ENCODE measurements at places on chromosomes 3 and 15.

GRCh38 chr3:95134693-95135413 is 1072.0 kb downstream of the NSUN3 start:
- DNase-seq = peak; percentile 10

- DNase-seq = no peak
Measured at GRCh38 chr3:141845407-141846049, 30.9 kb upstream of the ATP1B3 start.

DNA sequence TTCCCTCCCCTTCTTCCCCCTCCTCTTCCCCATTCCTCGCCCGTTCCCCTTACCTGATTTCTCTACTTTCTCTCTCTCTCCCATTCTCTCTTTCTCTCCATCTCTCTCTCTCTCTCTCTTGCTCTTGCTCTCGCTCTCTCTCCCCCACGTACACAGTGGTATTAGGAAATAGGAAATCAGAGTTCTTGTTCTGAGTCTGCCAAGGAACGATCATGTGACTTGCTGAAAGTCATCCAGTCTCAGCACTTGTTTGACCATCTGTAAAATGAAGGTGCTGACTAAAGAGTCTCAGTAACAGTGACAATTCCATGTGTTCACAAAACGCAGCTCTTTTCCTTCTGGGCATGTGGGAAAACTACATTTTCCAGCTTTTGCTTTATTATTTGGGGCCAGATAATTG is 445.0 kb upstream of the TGFBR2 start:
- DNase-seq = peak; percentile 32

DNA sequence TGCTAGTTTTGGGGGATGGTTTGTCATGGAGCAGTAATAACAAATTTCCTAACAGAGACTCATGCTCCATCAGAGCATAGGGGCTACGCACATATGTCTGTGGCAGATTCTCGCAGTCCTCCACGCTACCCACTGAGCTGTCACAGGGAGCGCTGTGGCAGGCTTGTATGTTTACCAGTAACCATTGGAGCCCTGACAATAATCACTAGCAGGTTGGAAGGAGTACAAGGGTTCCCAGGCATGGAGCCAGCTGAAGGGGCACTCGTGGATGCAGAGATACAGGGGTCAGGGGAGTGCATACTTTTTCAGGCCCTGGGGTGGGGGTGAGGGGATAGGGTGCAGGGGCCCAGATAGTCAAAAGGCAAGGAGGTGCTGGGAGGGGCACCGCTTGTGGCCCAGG is 7.9 kb upstream of the GP9 start:
- DNase-seq = no peak

GRCh38 chr3:73326396-73326795 is 264.9 kb downstream of the EBLN2 start:
- no peak for DNase-seq

DNA sequence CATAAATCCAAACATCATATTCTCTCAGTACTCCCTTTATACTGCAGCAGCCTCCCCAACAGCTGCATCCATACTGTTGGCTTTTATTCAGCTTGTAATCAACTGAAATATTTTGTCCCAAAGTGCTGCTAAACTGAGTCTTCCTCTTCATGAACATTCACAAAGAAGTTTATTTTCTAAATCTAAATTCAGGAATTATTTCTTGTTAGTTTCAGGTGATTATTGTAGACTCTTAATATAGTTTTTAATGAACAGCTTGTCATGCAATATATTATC is 269.3 kb upstream of the UBE2E2 start:
- DNase-seq = no peak

- DNase-seq = no peak
Measured at GRCh38 chr3:171948674-171949073, 90.7 kb upstream of the FNDC3B start.

DNA sequence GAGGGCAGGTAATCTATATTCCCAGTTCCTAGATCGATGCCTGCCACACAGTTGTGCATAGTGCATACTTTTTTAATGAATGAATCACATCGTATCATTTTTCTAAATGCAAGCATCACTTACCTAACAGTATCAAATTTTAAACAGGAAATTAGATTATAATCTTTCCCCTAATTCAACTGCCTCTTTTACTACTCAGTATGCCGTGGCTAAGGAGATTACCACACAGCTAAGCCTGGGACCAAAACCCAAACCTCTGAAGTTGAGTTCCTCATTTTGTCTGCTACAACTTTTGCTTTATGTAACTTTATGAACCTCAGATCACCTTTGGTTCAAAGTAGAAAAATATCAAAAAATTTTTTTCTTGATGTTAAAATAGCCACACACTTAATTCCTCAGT is 53.2 kb upstream of the FNDC3B start:
- DNase-seq = no peak

GRCh38 chr3:122941228-122942206 is 86.0 kb downstream of the SEMA5B start:
- DNase-seq = no peak

DNA sequence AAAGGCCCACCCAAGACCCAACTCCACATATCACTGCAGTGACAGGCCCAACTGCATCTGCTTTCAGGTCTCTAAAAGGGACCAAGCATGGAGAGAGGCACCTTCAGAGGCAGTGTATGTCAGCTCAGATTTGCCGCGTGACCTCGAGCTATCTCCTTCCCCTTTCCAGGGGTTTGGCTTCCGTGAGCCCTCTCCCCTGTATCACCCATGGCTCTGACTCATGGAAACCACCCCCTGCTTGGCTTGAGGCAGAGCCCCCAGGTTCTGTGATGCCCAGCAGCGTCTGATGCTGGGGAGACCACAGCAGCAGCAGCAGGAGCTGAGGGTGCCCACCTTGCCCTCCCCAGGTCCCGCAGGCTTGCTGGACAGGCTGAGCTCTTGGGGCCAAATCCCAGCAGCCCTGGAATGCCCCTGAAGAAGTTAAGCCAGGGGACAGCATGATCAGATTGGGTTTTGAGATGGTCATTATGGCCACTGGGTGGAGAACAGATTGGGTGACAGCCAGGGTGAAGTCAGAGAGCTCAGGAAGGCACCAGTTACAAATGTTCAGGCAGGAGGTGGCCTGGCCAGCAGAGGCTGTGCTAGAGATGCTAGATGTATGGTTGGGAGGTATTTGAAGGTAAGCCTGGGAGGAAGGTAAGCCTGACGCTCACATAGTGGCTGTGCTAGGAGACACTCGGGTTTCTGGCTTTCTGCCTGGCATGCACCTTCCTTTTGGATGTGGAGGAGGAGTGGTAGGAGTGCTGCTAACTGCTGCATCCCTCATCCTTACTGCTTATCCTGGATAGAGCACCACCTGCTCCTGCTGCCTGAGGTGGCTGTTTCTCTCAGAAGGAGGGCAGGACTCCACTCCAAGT is 42.9 kb downstream of the FGD5 start:
- no peak for DNase-seq

GRCh38 chr3:130480736-130481135 is 36.2 kb upstream of the COL6A6 start:
- no peak for DNase-seq

GRCh38 chr3:160566499-160566898 is 1.1 kb upstream of the KPNA4 start:
- no peak for DNase-seq

GRCh38 chr15:100723315-100723801 is 121.0 kb downstream of the ASB7 start:
- DNase-seq = no peak

GRCh38 chr3:135142530-135142929 is 347.5 kb downstream of the EPHB1 start:
- no peak for DNase-seq

DNA sequence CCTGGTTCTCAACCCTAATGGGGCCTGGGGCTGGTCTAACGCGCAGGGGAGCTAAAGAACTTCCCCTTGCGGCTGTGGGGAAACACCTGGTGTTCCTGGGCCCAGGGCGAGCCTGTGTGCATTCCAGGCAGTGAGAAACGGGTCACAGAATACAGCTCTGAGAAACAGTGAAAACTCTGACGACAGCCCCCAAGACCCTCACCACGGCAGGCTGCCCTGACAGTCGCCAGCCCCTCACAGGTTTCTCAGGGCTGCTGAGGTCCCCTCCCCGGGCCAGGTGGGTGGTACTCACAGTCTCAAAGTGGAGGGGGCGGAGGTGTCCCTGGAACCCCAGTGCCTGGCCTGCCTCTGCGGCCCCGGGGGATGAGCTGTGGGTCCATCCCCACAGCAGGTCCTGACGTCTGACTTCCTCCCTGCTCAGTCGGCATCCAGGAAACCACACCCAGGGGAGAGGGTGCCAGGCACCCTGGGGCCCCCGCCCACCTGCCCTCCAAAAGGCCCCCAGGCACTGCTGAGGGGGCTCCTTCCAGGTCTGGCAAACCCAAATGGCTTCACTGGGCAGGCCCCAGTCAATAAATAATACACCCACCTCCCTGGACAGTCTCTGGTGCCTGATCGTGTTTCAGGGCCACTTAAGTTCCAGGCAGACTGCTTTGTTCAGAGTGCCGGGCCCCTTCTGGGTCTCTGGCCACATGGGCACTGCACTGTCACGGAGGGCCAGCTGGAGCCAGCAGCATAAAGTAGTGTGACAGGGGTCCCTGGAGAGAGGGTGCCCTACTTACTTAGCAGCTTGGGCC is 57.7 kb downstream of the IQSEC1 start:
- DNase-seq = no peak

GRCh38 chr3:11548721-11549131 is 95.0 kb downstream of the VGLL4 start:
- no peak for DNase-seq

- DNase-seq = no peak
Measured at GRCh38 chr15:60912984-60913697, 316.0 kb downstream of the RORA start.

- no peak for DNase-seq
Measured at GRCh38 chr15:58900631-58901030, 32.8 kb downstream of the SLTM start.

DNA sequence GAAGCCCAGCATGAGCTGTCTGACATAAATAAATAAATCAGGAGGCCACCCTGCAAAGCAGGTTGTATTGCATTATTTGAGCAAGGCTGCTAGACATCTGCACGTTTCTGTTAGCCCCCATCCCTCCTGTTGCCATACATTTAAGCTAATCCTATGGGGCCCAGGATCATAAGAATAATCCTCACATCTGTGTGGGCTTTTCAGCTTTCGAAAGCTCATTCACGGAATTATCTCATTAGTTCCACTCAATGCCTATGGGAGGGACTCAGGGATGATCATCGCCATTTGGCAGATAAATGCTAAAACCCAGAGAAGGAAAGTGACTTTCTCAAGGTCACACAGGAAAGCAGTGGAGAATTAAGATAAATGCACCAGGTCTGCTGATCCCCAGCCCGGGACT is 123.4 kb downstream of the TLE3 start:
- DNase-seq = no peak

GRCh38 chr3:33363113-33363800 is 76.9 kb downstream of the UBP1 start:
- no peak for DNase-seq

GRCh38 chr3:71662056-71662455 is 63.1 kb downstream of the EIF4E3 start:
- no peak for DNase-seq

GRCh38 chr3:193730511-193730910 is 137.5 kb downstream of the OPA1 start:
- DNase-seq = no peak

DNA sequence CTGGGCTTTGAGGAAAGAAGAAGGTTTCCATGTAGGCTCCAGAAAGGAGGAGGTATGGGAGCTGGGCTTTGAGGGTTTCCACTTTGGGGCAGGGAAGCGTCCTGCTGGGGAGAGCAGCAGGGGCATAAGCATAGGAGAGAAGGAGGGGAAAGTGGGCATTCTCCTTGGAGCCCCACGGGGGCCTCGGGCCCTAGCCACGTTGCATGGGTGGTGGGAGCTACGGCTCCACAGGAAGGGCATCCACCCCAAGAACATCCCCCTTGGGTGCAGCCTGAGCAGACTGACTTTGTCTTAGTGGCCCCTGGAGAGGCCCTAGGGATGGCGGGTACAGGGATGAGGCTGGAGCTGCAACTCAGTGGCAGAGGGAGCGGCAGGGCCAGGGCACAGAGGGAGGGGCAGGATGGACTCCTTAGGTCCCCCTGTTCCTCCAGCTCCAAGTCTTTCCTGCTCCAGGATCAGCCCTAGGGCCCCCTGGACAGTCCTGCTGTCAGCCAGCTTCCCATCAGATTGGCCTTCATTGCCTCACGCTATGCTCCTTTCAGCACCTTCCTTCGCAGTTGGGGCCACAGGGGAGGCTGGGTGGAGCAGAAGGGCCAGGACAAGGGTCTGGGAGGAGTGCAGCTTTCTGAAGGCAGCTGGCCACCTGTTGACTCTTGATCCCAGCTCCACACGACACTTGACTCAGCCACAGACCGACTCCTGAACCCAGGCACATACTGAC is 22.9 kb downstream of the PRR20G start:
- DNase-seq = no peak

DNA sequence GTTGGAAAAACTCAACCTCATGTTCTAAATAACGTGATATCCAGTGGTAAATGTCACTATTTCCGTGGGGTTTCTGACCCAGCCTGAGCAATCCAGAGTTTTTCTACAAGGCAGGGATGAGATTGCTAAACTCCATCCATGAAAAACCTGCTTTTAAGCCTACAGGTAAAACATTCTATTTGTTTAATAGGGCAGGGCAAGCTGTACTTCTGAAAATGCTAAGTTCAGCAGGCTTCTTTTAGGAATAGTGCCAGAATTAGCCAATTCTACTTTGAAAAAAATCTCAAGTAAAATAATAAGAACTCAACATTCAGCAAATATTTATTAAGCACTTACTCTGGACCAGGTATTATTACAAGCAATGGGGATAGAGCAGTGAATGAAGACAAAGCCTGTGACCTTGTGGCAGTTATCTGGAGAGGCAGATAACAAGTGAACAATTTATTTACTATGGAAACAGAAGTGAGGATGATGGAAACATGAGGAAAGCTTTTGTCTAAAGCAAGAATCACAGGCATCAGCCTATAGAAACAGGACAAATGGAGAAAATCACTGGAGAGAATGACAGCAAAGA is 13.3 kb downstream of the RPSA start:
- no peak for DNase-seq

DNA sequence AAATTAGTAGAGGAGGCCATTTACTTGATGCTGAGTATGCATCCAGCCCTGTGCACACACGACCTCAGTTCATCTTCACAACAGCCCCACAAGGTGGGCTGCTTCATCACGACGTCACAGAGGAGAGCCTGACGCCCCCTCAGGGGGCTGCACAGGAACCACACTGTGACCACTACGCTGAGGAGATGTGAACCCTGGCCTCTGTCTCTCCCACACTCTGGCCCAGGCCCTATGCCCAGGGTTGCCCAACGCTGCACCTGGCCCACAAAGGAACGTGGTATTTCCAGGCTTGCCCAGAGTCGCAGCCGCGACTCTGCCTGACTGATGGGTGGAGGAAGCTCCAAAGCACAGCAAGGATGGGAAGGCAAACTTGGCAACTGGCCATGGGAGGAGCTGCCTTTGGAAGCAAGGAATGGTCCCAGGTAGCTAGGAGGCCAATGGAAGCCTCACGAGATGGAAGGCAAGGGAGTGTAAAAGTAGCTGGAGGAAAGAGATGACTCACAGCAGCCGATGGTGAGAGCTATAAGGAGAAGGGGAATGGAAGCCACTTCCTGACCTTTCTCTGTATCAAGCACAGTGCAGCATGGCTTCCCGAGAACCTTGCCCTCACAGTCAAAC is 226.0 kb downstream of the KLF13 start:
- no peak for DNase-seq

GRCh38 chr15:87487484-87487883 is 769.1 kb downstream of the NTRK3 start:
- DNase-seq = no peak
